ENCODE measurements at places on chromosomes 12 and 14.

DNA sequence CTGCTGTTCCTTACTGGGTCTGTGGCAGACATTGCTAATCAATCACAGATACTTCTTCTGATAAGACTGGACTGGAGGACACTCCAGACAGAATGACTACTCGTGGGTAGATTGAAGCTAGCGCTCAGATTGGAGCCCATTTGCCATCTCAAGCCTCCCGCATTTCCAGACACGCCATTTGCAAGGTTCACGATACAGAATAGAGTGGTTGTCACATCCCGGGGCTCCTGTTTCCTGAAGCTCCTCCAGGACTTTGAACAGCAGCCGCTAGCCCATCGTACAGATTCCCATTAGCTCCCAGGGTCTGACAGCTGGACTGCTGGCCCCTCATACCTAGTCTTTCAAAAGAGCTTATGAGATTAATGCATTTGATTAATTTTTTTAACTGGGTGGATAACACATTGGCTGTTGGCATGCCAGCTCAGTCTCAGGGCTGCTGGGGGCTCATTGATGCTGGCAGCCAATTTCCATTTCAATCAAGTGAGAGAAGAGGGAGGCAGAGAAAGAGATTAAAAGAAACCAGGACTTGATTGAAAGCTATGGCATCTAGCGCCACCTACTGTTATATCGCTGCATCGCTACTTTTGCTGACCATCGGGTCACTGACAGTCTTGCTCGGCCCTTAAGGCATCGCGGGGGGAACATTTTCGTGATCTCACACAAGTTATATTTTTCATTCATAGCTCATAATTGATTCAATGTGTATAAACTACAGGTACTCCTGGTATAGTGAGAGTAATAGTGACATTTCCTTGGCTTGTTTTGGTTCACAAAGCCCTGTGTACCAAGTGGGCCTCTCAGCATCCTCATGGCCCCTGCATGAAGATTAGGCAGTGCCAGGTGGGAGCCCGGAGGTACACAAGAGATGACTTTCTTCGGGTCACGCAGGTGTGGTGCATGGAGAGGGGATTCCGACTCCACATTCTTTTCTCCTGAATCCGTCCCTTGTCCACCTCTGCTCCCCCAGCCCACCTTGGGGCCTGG is 78.6 kb downstream of the CCDC60 start:
- DNase-seq, result peak; percentile 50

DNA sequence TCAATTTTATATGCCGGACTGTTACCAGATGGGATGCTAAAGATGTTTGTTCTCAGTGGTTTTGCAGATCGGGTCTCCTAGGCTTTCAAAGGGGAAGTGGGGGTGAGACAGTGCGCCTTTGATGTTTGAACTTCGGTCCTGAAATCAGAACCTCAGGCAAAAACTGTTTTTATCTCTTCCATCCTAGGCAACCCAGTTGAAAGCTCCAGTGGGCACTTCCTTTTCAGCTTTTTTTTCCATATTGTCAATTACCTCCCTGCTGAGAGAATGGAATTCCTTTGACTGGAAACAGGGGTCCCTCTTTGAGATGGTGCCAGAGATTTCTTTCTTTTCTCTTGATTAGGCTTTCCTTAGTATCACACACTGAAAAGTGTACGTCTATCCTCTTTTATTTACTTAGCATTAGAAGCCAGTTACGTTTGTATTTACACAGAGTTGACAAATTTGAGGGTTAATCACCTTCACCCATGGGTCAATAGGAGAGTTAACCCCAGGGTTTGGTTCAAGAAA is 40.0 kb downstream of the NUAK1 start:
- no peak for DNase-seq

GRCh38 chr14:99232714-99233214 is 39.2 kb downstream of the BCL11B start:
- DNase-seq, result no peak

DNA sequence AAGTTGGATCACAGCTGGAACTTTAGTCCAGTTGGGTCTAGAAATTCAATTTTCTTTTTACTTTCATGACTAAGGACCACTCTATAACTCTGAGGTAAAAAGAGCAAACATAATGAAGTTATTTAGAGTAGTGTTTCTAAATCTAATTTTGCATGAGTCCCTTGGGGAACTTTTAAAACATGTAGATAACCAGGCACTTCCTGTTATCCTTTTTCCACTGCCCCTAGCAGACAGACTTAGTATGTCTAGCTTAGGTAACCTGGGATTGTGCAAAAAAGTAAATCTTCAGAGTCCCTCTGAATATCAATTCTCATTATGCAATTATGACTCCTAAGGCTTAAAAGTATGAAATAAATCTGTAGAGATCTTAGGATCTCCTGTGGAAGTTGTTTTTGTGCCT is 371.2 kb downstream of the DIO2 start:
- DNase-seq, result no peak

GRCh38 chr12:9718968-9719367 is 13.9 kb downstream of the CLECL1 start:
- DNase-seq, result no peak

DNA sequence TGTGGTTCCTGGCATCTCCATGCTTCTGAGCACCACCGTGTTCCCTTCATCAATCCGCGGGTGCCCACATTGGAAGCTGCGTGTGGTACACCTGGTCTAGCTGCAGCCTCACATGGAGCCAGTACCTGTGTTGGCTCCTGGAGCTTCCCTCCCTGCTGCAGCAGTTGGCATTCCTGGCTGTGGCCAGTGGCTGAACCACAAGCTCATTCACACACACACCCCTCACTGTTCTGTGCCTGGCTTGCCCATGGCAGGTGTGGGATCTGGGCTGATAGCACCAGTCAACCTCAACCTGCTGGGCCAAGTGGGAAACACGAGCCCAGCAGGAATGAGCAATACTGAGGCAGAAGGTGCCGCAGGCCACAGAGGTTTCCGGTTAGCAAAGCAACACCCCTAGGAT is 256.2 kb upstream of the LRFN5 start:
- no peak for DNase-seq

DNA sequence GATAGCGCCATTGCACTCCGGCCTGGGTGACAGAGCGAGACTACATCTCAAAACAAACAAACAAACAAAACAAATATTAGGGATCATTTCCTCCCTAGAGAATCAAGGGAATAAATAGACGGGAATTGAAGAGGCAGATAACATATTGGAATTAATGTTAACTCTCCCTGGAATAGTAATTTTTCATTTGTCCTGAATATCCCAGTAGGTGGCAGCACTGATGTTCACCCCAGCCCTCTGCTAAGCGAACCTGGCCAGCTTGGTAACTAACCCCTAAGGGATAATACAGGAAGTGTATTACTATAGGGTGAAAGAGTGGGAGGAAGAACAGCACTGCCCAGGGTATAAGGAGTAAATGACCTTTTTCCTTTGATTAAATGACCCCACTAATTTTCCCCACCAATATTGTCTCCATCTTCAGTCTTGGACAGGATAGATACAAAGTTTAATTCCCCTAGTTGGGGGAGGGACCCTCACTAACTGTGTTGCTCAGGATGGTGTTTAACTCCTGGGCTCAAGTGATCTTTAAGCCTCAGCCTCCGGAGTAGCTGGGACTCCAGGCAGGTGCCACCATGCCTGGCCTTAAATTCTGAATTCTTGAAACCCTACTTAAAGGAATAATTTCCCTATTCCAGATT is 40.5 kb downstream of the SLC2A14 start:
- peak; percentile 75 for DNase-seq

GRCh38 chr12:42141981-42142606 is 2.6 kb downstream of the GXYLT1 start:
- DNase-seq, result no peak

DNA sequence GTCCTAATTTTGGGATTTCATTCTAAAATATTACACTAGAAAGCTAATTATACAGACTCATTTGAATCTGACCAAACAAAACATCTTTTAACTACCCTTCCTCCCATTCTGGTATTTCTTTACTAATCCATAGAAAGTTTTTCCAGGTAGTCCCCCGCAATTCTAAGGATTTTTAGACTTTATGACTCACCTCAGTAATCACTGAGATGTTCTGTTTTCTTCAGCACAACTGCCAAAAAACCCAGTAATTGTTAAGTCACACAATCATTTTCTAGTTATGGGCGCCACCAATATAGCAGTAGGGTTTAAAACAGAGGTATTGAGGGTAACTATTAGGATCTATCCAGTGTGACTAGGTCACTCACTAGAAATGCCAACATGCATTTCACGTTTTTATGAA is 1.6 kb upstream of the ARID4A start:
- DNase-seq, result no peak

GRCh38 chr12:3684449-3685051 is 68.4 kb downstream of the CRACR2A start:
- DNase-seq, result no peak

DNA sequence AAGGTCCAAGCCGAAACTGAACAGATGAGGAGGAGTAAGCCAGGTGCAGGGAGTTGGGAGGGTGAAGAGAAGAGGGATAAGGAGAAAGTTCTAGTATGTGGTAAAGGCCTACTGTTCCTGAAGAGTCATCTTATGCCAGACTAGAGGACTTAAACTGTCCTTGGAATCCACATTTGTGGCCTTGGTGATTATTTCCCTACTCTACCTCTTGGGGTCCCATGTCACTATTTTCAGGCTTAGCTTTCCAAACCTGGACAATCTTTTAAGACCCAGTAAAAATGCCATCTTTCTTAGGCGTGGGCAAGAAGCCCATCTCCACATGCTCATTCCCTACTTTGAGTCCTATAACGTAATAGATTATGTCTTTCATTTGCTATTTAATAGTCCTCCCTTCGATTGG is 40.1 kb upstream of the CRY1 start:
- DNase-seq, result no peak

DNA sequence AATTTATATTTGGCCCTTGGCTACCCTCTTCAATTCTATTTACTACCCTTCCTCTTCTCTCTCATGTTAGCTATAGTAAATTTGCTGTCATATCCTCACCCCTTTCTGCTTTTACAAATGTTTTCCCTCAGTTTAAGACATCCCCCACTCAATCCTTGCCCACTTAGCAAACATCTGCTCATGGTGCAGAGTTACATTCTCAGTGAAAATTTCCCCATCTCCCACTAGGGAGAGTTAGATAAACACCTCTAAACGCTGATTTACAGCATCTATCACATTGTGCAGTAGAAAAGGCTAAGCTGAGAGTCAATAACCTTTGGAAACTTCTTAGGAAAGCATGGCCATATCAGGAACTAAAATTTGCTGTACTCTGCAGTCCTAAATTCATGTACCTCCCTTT is 69.0 kb downstream of the DENND5B start:
- no peak for DNase-seq

DNA sequence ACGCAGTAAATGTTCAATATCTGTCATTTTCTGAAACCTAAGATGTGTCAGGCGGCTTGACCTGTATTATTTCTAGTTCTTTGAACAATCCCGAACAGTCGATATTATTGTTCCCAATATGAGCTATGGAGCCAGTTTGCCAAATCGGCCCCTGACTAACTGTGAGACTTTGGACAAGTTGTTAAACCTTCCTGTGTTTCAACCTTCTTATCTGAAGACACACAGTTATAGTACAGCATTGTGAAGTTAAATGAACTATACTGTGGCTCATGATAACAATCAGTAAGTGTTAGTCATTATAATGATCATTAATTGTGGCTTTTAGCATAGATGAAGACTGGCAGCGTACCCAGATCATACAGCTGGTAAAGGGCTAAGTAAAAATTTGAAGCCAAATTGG is 23.4 kb downstream of the DDX47 start:
- no peak for DNase-seq

- DNase-seq, result no peak
Observed at GRCh38 chr12:91983935-91984334, 161.7 kb downstream of the BTG1 start.

DNA sequence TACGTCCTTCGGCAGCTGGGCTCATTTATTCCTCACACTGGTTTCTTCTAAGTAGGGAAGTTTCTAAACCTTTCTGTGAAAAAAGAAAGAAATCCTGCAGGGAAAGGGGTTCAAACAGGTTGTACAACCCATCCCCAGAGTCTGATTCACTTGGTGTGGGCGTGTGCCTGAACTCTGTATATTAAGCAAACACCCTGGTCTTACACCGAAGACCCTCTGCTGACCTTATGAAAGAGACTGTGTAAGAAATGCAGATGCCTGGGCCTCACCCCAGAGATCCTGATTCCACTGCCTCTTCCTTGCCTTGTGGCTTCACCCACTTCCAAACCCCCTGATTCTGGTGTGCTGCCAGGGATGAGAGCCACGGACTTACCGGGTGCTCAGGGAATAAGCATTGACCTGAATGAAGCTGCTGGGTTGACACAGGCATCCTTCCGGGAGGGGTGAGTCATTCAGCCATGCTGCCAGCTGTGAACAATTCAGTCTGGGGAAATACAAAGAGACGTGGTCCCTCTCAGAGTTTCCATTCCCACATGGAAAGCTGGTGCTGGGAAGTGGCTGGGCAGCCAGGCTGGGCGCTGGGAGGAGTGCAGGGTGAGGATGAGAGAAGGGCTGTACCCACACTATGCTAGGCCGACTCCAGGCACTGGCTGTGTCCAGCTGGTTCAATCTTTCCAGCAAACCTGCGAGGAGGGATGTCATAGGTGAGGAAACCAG is 26.5 kb upstream of the ACTN1 start:
- DNase-seq, result peak; percentile 15

GRCh38 chr14:106625186-106625585 is 1098.8 kb downstream of the TMEM121 start:
- peak; percentile 52 for DNase-seq

- DNase-seq, result no peak
Observed at GRCh38 chr12:120563495-120563894, 17.7 kb downstream of the POP5 start.

GRCh38 chr14:53851394-53852090 is 105.1 kb downstream of the BMP4 start:
- DNase-seq, result no peak

DNA sequence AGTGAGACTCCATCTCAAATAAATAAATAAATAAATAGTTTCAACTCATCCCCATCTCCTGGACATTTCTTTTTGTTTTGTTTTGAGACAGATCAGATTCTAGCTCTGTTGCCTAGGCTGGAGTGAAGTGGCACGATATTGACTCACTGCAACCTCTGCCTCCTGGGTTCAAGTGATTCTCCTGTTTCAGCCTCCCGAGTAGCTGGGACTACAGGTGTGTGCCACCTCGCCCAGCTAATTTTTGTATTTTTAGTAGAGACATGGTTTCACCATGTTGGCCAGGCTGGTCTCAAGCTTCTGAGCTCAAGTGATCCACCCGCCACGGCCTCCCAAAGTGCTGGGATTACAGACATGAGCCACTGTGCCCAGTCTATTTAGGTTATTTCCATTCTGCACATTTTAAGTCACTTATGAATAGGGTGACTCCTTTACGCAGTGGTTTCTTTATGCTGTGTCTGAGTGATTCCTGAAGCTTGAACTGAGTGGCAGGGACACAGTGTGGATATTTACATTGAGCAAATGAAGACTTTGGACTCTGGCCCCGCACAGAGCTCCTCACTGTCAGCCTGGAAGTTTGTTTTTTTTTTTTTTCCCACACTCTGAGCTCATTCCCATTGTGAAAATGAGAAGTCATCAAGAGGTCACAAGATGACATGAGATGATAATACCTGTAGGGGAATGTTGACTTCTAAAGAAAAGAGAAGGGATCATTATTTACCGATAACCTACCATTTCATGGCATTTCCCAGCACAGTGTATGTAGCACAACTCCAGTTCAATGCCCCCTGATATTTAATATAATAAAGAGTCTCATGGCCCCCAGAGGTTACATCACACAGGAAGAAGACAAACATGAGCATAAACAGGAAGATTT is 72.6 kb downstream of the TBX3 start:
- no peak for DNase-seq

- DNase-seq, result no peak
Observed at GRCh38 chr12:57057067-57057751, 7.3 kb upstream of the MYO1A start.
